ENCODE measurements at places on chromosomes 1 and 21.

DNA sequence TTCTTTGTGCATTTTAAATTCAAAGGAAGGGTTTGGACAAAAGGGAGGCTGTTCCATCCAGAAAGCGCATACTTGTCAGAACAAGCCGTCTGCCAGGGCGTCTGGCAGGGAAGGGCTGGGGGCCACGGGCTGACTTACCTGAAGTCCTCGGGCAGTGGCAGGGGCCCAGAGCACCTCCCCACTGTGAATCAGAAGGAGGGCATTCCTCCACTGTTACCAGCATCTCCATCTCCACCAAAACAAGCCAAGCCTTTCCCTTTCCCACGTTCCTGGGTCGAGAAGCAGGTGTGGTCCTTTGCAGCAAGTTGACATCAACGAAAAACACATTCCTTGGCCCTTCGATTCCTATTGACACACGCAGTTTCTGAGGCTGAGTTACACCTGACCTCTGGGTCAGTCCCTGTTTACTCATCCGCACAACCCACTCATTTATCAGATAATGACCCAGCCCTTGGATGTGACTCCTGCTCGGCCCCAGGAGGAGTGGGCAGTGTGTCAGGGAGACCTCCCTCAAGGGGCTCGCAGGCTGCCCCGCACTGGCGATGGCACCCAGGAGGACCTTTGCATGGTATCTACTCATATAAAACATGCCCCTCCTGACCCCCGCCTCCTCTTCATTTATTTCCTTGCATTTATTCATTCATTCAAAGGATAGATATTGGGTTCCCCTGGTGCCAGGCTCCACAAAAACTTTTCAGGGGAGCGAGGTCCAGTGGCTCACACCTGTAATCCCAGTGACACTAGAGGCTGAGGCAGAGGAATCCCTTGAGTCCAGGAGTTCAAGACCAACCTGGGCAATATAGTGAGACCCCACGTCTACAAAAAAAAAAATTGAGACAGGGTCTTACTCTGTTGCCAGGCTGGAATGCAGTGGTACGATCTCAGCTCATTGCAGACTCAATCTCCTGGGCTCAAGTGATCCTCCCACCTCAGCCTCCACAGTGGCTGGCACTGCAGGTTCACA lies 60.2 kb downstream of the TOMM20 start:
- DNase-seq, result no peak

GRCh38 chr1:234912548-234913277 lies 215.9 kb downstream of the TOMM20 start:
- peak; percentile 12 for DNase-seq

- DNase-seq, result peak; percentile 14
Measured at GRCh38 chr1:156618853-156619581, at the start of gene HAPLN2. Gene HAPLN2 (plus strand): TSS chr1:156619415. CDS start chr1:156623491, 4,076 bp downstream.

GRCh38 chr1:112070677-112071076 lies 81.2 kb upstream of the KCND3 start:
- DNase-seq, result no peak

GRCh38 chr1:77134359-77134758 lies 84.9 kb downstream of the PIGK start:
- DNase-seq, result no peak

GRCh38 chr21:39518055-39518846 lies 66.5 kb downstream of the SH3BGR start:
- peak; percentile 63 for DNase-seq

DNA sequence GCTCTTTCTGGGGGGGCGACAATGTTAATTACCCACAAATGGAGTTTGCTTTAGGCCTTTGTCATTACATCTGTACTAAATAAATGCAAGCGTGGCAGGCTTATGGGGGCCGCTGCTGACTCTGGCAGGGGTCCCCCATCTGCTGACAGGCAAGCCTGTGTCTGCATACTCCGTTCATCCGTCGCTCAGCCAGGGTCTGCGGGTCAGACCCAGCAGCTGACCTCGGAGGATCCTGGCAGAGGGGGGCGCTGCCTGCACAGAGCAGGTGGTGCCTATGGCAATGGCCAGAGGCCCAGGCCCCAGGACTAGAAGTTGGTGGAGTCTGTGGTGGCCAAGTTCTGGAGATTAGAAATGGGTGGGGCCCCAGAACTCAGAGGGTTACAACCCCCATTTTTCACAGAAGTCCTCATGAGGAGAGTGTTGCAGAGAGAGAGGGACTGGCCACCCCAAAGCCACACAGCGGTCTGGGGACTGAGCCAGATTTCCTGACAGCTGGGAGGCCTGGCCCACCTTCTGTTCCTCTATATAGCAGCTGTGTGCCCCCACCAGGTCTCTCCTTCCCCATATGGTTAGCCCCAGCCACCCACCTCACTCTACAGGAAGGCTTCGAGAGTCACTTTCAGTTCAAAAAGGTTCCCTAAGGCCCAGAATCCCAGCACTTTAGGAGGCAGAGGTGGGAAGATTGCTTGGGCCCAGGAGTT lies 31.0 kb downstream of the TTC39A start:
- no peak for DNase-seq

GRCh38 chr1:10682108-10682445 lies 114.4 kb downstream of the CASZ1 start:
- no peak for DNase-seq

Measured in CD4-positive, alpha-beta T cell treated with Interleukin-10 for 1 hour (primary cell).